Erythroblast (primary cell): ENCODE measurements at places on chromosomes 2 and 18.

DNA sequence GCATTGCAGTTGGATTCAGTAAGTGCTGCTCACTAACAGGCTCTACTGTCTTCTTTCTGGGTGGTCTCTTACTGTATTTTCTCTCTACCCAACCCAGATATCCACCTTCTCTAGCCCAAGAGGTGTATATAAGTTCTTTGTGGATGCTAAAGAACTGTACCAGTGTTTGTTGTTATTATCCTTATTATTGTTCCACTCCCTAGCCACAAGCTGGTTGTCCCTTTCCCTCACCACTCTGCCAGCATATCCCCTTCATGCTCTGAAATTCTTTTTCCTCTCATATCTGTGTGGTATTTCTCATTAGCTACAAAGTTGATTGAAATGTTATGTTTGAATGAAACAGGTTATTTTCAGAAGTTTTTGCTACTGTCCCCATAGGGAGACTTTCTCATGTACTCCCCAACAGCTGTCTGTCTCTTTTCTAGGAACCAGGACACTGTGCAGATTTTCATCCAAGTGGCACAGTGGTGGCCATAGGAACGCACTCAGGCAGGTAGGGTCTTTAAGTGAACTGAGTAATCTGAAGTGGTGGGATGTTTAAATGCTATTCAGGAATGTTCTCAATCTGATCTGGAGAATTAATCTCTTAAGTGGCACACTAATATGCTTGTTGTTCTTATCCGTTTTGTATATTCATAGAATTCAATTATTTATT is 56.8 kb downstream of the COX7A2L start:
- DNase-seq = no peak

DNA sequence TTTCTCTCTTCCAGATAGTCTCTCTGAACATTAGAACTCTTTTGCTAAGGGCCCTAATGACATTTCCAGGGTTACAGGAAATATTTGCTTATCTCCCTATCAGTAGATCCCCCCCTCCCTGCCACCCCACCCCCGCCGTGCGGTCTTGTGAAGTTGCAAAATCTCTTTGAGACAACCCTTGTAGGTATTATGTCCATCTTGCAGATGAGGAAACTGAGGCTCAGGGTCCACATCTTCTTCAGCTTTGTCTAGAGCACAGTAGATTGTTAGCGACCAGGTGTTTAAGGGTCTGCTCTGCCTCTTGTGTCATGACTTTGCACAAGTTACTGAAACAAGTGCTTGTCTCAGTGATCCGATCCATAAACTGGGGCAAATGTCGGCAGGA is 65.8 kb upstream of the GATA6 start:
- no peak for DNase-seq

DNA sequence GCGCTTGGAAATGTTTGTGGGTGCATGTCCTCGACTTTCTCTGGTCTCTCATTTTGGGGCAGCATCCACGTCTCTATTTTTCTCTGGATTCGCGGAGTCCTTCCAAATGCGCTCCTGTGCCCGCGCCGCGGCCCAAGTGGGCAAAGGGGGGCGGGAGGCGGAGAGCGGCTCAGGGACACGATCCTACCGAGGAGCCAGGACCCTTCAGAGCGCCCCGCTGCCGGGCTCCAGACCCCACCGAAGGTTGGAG is 990 bp downstream of the EPAS1 start:
- DNase-seq = no peak

- no peak for DNase-seq
Measured at GRCh38 chr2:54240515-54241469, 15.2 kb downstream of the TSPYL6 start.

- DNase-seq = no peak
Measured at GRCh38 chr2:66566726-66567399, 131.9 kb downstream of the MEIS1 start.

GRCh38 chr2:241619597-241620418 is 17.1 kb downstream of the THAP4 start:
- no peak for DNase-seq

DNA sequence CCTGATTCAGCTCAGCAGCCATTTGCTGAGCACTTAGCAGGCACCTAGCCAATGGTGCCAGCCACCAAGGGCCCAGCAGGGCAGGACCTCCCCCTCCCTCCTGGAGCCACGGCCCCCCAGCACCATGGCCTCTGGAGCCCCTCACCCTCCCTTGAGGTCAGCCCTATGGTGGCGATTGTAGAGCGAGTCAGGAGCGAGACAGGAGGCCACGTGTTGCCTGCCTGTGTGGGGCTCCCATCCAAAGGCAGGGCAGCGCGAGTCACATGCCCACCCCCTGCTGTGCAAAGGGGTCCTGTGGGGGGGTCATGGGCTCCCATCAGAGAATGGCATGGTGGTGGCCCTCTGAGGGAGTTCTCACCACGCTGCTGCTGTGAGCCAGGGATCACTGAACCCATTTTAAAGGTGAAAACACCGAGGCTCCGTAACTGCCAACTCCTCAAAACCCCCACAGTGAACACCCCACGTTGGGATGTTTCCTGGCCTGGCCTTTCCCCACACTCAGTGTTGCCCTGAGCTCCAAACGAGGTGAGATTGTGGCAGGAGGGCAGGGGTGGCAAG is 35.6 kb downstream of the RAMP1 start:
- DNase-seq = no peak

GRCh38 chr2:49251766-49252165 is 97.5 kb upstream of the FSHR start:
- DNase-seq = no peak

DNA sequence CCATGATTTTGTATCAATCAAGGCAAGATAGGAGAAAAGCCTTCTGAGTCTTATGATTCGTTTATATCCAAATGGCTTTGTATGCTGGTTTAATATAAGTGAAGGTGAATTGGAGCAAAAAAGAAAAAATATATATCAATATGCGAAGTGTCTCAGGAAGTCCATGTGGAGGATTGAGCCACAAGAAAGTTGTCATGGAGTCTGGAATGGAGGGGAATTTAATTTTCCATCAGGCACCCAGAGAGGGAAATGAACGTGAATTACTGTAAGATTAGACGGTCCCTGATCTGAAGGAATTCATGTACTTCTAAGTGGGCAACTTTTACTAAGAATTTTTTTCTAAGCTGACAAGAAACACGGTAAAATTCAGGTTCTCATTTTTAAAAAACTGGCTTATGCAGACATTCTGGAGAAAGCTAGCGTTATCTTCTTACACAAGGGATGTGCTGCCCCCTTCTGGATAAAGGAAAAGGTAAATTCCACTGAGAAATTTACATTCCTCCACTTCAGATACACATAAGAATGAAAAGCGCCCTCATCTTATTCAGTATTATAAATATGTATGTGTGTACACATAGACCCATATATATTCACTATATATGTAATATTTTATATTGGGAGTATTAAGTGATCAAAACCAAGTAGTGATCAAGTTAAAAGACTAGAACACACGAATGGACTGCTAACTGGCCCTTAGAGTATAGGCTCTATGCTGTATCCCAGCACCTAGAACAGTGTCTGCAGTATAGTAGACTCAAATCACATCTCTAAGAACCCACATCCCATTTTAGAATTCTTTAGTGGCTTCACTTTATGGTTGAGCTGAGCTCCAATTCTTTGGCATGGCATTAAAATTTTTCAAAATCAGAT is 289.0 kb upstream of the TFPI start:
- peak; percentile 55 for DNase-seq

GRCh38 chr2:120403261-120403660 is 57.3 kb downstream of the INHBB start:
- no peak for DNase-seq

DNA sequence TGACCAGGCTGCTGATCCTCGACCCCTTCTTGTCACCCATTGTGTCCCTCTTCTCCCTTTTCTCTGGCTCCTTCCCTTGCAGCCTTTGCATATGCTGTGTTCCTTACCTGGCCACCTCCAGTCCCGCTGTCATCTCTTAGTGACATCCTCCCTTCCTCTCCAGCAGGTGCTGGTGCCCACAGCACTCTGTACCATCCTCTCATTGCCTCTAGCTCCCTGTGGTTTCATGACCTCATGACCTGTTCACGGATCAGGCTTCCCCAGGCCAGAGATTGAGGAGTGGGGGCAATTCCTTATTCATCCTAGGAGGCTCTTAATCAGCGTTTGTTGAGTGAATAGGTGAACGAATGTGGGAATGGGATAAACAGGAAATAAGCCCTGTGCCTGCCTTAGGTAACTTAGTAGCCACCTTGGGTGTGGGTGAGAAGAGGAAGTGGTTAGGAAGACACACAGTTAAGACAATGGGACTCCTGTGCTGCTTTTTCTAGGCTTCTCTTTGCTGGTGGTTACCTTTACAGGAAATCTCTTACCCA is 35.5 kb downstream of the ITGA6 start:
- no peak for DNase-seq

DNA sequence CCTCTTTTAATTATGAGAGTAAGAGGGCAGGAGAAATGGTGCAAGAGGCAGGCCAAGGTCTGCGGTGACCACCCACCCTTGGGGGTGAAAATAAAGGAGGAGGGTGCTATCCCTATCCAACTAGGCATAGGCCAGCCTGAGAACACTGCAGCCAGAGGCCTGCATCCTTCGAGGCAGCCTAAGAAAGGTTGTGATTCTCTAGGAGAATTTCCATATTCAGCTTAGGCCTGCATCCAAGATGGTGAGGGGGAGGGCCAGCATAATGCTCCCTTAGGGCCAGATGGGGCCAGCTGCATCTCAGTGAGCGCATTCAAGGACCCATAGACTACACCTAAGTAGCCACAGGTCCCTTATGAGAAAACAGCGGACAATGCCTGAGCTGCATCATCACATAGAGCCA is 3.5 kb upstream of the UPP2 start:
- DNase-seq = no peak

GRCh38 chr2:23767876-23768621 is 158.9 kb downstream of the ATAD2B start:
- no peak for DNase-seq

- no peak for DNase-seq
Measured at GRCh38 chr18:49249521-49249920, 210.9 kb downstream of the DYM start.

DNA sequence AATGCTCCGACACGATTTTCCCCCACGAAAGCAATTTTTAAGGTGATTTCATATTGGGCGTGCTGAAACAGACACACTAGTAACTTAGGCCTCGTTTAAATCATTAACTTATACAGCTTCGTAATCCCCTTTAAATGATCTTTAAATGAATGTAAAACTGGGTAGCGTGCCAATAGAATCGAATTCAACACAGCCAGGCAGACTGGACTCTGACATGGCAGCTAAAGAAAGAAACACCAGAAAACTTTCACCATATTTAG is 2.4 kb upstream of the ID2 start:
- no peak for DNase-seq

- no peak for DNase-seq
Measured at GRCh38 chr2:212723226-212723625, 184.6 kb upstream of the ERBB4 start.

GRCh38 chr2:151354807-151355206 is 2.6 kb upstream of the TNFAIP6 start:
- DNase-seq = no peak

- DNase-seq = no peak
Measured at GRCh38 chr2:28736034-28736433, 15.6 kb upstream of the PPP1CB start.

DNA sequence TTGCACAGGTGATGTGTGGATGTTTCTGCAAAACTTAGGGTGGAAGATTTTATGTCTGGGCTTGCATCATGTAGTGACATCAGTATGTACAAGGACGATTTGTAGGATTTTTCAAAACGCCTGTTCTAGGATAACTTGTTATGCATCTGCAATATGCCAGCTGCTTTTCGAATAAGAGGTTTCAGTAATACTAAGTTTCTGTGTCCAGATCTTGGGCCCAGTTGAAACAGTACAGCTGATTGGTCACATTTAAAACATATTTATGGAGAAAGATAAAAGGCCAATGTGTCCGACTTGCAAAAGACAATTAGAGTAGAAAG is 1.2 kb downstream of the PTPN4 start:
- peak; percentile 81 for DNase-seq
